ENCODE measurements at places on chromosomes 6 and 20.
A peak's percentile ranks its signal among the peaks of the same experiment; 100 is the strongest.

DNA sequence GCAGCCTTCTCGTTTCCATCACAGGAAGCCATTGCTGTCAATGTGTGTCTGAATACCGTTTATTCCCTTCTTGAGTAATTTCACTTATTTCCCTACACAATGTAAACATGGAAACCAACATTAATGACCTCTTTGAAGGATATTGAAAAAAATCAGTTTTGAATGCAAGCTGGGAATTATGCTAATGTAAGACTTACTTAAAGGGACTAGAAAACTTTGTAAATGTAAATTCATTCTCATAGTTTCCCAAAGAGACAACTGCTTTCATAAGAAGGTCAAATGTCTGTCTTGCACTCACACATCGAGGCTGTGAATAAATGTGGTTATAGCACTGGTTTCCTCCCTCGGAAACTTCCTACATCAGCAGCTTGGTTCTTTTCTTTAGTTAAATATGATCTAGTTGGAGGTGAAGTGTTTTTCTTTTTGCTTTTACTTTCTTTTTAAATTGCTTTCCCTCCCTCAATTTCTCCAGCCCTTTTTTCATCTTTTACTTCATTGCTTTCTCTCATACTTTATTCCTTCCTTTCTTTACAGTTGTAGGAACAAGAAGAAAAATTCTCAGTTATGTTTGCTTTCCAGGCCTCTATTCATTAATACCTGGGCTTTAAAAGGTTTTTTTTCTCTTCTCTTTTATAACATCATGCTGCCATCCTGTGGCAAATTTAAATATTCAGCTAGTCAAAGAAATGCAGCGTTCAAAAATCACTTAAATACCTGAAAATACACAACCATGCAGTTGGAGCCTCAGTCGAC lies 108.3 kb downstream of the TNFAIP3 start:
- DNase-seq = no peak

- no peak for DNase-seq
Measured at GRCh38 chr20:1469306-1469905, 2.8 kb upstream of the NSFL1C start.

DNA sequence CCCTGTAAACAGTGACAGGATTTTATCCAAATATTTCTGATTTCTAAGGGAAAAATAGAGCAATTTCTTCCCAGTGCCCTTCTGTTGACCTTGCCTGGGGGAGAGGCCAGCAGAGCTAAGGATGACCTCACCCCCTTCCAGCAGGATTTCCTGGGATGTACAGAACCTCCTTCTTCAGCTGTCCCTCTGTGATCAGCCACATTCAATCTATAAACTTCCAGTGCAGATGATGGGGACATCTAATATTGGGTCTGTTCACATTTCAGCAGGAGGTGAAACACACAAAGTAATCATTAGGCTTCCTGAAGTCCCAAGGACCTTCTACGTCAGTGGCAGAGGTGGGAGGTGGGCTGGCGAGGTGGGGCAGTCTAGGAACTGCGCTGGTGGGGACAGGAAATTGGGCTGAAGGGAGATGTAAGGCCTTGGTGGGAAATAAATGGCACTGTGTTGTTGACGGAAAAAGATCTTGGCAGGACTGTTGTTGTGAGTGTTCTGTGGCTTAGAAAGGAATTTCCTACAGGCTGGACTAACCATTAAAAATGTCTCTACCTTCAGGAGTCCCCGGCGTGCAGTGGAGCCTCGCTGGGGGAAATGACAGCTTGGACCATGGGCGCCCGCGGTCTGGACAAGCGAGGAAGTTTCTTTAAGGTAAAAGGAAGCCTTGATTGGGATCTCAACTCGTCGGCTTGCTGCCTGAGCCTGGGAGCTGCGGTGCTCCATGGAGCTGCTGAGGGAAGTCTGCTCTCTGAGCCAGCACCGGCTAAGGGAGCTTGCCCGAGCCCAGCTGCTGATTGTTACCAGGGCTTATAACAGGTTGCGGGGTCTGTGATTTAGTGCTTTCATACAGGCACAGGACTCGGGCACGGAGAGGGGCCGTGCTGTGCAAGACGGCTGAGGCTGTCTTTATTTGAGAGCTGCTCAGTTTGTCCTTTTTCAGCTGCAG lies 127.9 kb upstream of the NAA20 start:
- DNase-seq = no peak

GRCh38 chr20:25273541-25274358 lies 25.9 kb downstream of the PYGB start:
- peak; percentile 18 for DNase-seq

DNA sequence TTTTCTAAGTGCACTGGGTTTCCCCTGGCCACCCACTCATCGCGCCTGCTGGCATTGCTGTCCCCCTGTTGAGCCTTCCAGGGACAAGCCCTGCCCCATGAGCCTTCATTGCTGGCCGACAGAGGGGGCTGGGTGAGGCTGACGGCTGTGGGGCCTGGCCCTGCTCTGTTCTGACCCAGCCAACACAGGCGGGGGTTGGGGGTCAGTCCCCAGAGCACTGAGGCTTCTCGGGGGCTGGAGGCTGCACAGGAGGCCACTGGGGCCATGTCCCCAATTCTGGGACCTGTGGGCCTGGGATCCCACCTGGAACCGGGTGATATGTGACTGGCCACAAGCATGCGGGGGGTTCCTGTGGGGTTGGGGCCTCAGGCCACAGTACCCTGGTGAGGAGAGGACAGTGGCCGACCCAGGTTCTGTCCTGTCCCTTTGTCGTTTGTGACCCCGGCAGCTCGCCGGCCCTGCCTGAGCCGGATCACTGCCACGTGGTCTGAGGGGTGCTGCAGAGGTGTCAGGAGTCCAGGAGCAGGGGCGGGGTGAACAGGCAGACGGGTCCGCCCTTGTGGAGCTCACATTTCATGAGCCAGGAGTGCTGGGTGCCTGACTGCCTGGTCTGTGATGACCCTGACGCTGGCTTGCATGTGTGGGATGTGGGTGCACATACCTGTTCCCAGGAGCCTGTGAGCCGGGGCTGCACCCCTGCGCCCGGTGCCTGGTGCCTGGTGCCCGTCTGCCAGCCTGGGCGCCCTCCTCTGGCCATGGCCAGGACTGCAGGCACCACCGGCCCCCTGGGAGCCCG lies 2.1 kb upstream of the COL20A1 start:
- DNase-seq = no peak

DNA sequence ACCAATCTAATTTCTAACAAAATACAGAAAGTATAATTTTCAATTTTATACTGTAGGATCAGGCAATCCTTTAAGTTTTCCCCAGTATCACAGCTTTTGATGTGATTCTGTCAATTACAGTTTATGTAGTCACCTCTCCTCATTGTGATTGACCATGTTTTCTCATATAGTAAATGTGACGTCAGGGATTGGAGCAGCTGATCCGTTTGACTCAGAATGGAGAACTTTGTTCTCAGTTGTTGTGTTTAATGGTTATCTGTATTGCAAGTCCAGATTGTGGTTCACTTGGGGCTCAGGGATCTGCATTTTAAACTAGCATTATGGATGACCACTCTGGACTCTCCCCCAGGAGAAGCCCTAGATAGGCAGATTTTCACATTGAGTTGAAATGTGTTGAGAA lies 90.6 kb downstream of the DNAH8 start:
- no peak for DNase-seq

GRCh38 chr6:138833816-138834539 lies 38.1 kb downstream of the ECT2L start:
- DNase-seq = no peak

GRCh38 chr6:50850223-50851048 lies 31.8 kb downstream of the TFAP2B start:
- DNase-seq = no peak

- no peak for DNase-seq
Measured at GRCh38 chr6:39881851-39882530, 52.3 kb downstream of the MOCS1 start.

GRCh38 chr20:58875541-58876134 lies 23.1 kb downstream of the GNAS start:
- DNase-seq = no peak

DNA sequence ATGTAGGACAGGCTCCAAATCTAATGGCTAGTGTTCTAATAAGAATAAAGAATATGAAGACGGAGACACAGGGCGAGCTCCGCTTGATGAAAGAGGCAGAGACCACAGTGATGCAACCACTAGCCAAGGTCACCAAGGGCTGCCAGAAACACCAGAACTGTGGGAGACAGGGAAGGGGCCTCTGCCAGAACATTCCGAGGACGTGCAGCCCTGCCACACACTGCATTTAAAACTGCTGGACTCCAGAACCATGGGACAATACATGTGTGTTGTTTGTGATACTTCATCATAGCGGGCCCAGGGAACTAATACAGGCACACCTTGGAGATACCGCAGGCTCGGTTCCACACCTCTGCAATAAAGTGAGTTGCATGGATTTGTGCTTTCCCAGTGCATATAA lies 2.9 kb upstream of the THBS2 start:
- no peak for DNase-seq

DNA sequence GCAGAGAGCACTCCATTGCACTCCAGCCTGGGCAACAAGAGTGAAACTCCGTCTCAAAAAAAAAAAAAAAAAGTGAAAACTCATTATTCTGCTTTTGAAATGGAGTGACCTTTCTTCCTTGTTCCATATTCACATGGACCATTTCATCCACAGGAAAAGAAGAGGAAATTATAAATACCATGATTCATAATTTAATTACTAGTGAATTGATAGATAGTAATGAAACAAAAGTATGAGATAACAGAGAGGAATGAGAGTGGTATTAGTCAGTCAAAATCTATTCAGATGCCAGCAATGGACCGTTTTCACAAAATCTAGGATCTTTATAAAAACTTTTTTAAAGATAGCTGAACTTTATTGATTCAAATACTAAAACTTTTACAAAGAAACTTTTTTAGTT lies 443.1 kb upstream of the FLRT3 start:
- no peak for DNase-seq

DNA sequence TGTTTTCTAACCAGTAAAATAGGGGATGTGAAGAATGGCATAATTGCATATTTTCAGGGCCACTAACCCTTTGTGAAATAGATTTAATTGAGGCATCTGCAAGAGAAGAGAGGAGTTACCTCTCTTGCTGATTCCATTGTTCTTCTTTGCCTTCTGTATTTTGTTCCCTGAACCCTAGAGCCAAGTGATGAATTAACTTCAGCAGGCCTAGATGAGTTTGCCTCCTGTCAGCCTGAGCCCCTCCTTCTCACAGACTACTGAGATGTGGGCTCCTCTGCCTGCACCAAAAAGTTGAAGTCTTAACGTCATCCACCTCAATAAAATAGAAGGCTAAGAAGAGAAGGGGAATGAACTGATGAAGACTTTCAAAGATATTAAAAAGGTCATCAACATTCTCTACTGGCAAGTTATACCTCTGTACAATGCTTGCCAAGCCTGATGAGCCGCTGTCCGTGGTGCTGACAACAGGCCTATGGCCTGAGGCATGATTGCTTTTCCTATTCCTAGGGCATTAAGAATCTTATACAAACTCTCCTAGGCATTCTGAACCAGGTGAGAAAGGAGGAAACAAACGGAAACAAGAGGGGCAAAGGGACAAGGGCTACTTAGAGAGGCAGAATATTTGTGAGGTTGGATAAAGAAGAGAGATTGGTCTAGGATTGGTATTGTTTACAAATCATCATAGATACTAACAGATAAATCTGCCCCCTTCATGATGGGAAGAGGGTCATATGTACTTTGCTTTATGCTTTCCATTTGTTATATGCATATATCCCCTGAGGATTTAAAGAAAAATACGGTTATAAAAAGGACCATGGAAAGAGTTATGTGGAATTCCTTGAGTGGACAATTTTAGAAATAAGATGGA lies 46.8 kb downstream of the CD24 start:
- DNase-seq = peak; percentile 48
